ENCODE measurements at places on chromosomes 11 and 22.

DNA sequence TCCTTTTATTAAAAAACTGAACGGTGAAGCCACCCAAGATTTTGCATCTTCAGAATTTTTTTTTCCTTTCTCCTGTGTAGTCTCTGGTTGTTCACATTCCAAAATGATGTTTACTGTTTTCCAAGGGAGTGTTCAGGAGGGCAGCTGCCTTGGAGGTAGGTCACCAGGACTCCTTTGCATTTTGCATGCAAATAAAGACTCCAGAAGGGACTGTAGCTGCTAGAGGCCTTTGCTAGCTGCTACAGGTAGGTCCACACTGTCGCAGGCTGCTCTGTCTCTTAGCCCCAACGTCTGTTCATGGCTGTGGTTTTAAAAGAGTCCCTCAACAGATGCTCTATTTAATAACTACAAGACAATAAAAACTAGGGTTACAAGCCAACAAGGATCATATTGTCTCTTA lies 11.4 kb downstream of the CTSC start:
- DNase-seq: no peak

DNA sequence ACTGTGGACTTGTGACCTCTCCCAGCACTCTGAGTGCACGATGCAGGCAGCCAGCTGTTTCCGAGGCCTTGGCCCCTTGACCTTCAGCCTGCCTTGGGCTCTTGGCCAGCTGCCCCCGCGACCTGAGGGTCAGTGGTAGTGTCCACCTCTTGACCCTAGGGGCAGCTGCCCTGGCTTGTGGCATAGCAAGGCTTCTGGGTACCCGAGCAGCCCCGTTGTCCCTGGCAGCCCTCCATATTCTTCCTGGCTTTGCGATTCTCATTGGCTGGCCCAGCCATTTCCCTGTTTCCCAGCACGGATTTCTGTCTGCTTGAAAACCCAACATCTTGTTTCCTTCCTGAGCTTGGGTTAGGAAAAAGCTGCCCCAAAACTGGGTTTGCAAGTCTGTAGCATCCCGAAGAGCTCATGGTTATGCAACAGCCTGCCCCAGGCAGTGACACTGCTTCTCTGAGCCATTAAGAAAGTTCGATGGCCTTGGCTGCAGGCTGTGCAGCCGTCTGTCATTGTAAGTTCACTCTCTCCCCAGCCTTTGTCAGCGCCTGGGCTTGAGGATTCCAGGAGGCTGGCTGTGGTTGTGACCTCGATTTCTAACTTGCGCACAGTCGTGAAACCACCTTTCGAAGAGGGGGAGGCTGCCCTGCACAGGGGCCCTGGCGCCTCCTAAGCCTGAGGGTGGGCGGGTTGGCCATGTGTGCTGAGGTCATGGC lies 48.8 kb downstream of the FBLN1 start:
- no peak for DNase-seq

GRCh38 chr11:35276396-35277145 lies 137.6 kb downstream of the CD44 start:
- DNase-seq: no peak

- DNase-seq: no peak
These were observed 735.9 kb downstream of the NTM start for GRCh38 chr11:132106096-132106982.

GRCh38 chr11:40421208-40421981 lies 1038.1 kb downstream of the LRRC4C start:
- DNase-seq: no peak

- DNase-seq: no peak
These were observed 1.8 kb upstream of the RASGRP2 start for GRCh38 chr11:64745521-64746328.

DNA sequence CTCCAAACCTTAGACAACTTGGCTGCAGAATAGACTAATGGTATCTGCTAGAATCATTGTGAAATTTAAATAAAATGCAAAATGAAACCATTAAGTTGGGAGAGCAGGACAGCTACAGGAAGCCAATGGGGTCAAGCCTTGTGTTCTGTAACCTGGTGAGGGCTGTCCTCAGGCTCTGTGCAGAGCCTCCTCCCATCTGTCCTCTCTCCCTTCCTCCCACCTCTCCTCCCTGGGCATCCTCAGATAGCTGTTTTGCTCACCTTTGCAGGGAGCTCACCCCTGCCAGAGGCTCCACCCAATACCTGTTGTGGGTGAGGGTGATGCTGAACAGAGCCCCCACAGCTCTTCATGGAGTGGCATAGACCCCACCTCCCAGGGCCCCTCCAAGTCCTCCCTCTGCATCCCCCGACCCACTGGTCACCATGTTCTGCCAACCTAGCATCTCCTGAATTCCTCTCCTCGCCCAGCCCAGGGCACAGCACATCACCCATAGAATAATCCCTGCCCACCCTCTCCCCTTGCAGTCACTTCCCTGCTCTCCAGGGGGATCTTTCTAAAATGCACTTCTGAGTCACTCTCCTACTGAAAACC lies 100.3 kb downstream of the PDE2A start:
- no peak for DNase-seq

DNA sequence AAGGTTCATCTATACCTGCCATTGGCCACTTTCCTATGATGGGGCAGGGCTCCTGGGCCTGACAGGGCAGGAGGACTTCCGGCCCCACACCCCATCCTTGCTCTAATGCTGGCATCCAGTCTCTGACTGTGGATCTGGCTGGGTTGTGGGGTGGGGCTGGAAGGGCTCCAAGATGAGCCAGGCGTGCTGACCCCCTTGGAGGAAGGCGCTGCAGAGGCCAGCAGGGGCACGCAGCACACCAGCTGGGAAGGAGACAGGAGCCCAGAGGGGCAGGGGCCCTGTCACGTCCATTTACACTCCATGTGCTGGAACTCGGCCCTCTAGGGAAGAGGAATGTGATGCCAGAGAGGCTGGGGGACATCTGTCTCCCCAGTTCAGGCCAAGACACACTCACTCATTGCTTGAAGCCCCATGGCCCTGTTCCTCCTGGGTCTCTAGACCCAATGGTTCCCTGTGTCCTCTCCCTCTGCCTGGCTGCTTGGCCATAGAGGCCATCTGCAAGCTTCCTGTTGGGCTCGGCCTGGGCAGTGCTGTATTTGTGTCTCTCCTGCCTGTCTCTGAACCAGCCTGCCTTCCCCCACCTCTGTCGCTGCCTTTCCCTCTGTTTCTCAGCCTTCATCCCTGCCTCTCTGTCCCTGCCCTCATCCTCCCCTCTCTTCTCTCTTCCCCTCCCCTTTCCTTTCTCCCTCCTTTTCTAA lies 67.5 kb upstream of the NECTIN1 start:
- DNase-seq: no peak

DNA sequence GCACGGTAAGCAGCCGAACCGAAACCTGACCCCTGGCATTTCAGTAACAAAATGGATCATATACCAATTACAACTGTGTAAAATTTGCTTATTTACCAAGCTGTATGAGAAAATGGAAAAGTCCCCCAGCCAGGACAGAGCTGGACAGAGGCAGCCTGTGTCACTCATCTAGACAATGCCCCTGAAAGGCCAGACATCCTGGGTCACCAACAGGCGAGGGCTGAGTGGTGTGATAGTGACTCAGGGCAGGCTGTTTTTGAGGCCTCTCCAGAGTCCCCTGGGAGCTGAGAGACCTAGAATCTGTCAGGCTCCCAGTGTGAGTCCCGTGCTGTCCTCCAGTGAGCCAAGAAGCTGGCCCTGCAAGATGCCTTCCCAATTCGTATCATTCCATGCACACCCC lies 680.4 kb downstream of the TBC1D22A start:
- no peak for DNase-seq

DNA sequence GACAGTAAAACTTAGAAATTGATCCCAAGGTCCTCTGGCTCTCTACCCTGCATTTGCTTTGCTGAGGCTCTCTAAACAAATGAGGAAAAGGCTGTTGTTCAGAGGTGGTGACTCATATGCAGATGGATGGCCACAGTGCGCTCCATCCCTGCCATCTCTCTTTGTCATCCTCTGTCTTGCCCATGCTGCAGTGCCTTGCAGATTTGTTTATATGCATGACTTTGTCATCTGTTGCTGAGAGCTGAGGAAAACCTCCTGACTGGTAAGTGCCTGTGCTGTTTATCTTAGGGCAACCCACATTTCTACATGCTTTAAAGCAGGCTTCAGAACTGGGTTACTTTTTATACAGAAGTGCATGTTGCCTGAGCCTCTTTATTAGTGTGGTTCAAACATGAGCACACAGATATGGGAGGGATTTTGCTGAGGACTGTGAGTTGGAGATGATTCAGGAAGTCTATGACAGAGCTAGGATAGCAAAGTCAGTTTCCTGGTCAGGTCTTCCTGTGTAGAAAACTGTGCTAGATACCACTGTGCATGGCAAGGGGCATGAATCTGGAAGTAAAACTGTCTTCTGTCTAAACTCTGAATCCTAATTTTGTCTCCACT lies 57.4 kb downstream of the JAM3 start:
- DNase-seq: no peak

DNA sequence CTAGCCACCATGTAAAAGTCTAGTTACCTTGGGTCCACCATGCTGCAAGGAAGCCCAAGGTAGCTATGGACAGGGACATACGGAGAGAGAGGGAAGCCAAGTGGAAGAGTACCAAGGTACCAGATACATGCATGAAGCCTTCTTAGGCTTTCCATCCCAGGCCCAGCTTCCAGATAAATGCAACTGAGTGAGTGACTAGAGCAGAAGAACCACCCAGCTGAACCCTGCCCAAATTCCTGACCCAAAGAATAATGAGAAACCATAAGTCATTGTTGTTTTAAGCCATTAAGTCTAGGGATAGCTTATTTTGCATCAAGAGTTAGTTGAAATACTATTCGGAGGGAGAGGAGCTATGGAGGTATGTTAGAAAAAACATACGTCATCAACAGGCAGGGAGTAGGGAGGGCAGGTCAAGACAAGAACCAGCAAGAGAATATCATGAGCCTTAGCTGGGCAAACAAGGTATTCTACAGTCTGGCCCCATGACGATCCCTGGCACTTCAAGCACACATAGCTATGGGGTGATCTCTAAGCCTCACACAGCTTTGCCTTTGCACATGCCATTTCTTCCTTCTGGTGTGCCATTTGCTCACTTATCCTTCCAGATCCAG lies 36.5 kb upstream of the APLNR start:
- DNase-seq: no peak

- no peak for DNase-seq
These were observed 20.8 kb downstream of the C11orf71 start for GRCh38 chr11:114379394-114380069.

DNA sequence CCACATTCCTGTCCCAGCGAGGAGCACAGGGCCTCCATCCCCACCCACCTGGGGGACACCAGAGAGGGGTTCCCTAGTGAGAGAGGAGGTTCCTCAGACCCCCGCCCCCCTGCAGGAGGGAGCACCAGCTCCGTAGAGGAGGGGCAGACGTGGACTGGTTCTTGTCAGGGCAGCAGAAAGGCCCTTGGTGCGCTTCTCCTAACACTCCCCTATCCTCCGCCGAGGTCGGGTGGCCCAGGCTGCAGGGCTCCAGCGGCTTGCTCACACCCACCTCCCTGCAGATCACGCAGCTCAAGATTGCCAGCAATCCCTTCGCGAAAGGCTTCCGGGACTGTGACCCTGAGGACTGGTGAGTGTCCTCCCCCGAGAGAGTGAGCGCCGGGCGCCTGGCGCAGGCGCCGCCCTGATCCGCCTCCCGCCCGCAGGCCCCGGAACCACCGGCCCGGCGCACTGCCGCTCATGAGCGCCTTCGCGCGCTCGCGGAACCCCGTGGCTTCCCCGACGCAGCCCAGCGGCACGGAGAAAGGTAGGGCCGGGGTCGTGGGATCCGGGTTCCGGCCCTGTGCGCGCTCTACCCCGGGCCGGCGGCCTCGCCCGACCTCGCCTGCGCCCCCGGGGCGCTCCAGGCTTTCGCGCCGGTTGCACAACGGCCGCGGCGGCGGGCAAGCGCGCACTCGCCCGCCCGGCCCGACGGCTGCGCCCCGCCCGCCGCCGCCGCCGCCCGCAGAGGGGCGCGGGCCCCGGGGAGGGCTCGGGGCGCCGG lies 5.1 kb downstream of the TBX1 start:
- DNase-seq: no peak

DNA sequence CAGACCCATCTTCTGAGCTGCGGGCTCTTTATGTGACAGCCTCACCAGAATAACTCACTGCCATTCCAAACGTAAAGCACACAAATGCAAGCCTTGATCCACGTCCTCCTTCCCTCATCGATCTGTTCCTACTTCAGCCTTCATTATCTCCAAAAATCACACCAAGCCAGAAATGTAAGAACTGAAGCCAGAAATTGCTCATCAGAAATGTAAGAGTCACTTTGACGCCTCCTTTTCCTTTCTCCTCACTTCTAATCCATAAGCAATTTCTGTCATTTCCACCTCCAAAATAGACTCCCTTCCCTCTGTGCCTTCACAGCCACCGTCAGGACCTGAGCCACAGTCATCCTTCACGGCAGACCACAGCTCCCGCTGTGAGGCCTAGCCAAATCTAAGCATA lies 387.3 kb upstream of the B3GAT1 start:
- no peak for DNase-seq

GRCh38 chr22:35777335-35777975 lies 59.8 kb downstream of the APOL5 start:
- DNase-seq: no peak

- DNase-seq: no peak
These were observed 2.2 kb upstream of the TNFRSF13C start for GRCh38 chr22:41928593-41929417.

DNA sequence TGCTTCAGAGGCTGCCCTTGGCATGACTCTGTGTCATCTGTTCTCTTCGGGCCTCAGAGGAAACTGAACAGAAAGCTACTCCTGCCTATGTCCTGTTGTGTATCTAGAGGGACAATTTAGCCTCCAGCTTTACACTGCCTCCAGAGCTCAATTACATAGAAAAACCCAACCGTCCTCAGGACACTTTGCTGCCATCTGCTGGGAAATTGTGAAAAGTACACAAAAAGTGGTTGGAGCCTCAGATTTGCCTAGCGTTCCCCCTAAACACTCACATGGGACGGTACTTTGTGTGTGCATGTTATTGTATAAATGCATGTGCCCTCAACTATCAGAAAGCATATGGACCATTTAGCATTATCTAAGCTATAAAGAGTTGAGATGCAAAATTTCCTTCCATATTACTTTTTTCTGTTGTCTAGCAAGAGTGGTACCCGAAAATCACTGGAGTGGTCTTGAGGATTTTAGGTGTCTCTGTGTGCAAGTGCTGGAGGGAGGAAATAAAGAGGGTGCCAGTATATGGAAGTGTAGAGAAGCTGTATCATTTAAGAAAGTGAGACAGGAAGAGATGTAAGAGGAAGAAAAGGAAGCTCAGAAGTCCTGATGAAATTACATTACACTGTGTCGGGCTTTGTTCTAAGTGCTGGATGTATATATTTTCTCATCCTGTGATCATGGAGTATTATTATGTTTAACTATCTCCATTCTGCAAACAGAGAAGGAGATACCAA lies 8.7 kb upstream of the MS4A4E start:
- peak; percentile 19 for DNase-seq

DNA sequence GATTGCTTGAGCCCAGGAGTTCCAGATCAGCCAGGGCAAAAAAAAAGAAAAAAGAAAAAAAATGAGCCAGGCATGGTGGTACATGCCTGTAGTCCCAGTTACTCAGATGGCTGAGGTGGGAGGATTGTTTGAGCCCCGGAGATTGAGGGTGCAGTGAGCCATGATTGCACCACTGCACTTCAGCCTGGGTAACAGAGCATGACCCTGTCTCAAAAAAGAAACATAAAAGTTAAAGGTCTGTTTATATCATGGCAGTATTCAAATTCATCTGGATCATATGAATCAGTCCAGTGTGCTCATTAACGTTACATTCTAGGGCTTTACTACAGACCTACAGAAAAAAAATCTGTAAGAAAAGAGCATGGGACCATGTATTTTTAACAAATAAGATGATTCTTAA lies 13.9 kb downstream of the HSD17B12 start:
- DNase-seq: no peak

GRCh38 chr11:35947437-35947836 lies 3.6 kb downstream of the LDLRAD3 start:
- DNase-seq: no peak

Measured in HEK293T (cell line).